IMR-90 (cell line): ENCODE measurements at places on chromosomes 11 and 22.

DNA sequence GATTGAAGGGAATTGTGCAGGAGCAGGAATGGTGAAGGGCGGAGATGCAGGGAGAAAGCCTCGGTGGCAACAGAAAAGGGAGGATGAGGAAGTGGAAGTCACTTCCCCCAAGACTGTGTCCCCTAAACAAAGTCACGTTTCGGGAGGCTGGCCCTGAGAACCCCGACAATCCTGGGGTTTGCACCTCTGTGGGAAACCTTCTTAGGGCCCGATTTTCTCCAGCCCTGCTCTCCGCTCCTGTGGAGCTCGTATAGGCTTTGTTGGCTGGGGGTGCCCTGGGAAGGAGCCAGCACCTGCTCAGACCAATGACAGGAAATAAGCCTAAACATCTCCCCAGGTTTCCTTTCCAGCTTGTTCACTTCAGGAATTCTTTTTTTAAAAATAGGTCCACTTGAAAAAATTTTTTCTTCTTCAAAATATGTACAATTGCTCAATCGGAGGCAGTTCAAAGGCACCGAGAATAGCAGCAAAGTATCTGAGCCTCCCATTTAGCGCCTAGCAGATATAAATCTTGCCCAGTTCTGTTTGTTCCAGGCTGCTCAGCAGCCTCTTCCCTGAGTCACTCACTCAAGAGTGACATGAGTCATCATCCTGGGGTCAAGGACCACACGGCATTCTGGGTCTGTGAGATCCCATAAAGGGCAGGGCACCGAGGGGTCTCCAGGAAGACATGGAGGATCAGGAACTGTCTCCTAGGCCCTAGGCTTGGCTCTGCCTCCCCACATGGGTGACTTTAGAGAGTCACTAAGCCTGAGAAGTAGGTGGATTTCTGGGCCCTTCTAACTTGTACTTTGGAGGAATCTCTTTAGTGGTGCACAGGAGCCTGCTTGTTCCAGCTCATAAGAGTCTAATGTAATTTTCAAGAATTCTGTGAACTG, 34.0 kb downstream of the IRAG1 start:
- peak; percentile 95 for DNase-seq

GRCh38 chr11:13291800-13292199, 14.2 kb downstream of the BMAL1 start:
- no peak for DNase-seq

GRCh38 chr11:20594274-20595061, 4.9 kb upstream of the SLC6A5 start:
- no peak for DNase-seq

GRCh38 chr11:16261836-16262644, 94.3 kb downstream of the SOX6 start:
- DNase-seq: no peak

DNA sequence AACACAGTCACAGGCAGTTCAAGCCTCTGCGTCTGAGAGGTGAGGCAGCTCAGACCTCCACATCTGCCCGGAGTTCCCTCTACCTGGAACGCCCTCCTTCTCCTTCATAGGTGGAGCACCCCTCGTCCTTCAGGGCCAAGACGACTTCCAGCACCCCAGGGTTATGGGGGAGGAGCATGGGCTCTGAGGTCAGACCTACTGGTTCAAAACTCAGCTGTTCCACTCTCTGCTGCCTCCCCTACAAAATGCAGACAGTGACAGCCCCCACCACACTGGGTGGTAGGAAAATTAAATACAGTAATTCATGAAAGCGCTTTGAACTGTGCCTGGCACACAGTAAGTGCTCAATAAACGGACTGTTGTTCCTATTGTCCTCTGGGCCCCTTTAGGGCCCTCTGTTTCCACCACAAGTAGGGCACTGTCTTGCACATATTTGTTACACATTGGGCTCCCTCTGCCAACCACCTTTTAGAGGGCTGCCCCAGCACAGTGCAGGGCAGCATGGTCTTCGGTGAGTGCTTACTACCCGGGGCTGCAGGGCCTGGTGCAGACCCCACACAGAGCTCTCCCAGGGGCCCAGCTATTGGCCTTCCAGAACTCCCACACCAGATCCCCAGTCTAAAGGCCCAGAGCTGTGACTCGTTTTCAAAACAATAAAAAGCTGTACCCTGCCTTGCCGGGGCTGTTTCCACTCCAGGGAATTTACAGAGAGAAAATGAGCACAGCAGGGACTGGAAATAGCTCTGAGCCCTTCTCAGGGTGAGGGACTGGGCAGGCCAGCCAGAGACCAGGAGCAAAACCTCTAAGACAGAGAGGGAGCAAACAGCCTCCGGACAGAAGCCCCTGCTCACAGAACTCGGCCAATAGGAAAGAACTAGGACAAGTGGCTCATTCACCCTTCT, 2.5 kb downstream of the TMEM184B start:
- DNase-seq: peak; percentile 14

DNA sequence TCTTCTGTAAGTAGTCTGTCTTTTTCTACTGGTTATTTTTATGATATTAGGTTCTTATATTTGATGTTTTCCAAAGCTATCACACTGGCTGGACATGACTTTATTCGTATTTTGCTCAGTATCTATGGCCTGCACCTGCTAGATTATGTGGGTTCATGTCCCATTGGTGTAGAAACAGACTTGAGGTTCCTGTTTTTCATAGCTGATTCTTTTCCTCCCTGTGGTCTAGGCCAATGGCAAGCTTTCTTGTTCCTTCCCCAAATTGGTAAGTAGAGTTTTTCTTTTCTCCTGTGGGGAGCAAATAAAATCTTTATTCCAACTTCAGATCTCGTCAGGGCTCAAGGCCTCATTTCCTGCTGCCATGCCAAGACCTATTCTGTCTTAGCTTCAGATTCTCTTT, 30.2 kb upstream of the SWAP70 start:
- DNase-seq: no peak

DNA sequence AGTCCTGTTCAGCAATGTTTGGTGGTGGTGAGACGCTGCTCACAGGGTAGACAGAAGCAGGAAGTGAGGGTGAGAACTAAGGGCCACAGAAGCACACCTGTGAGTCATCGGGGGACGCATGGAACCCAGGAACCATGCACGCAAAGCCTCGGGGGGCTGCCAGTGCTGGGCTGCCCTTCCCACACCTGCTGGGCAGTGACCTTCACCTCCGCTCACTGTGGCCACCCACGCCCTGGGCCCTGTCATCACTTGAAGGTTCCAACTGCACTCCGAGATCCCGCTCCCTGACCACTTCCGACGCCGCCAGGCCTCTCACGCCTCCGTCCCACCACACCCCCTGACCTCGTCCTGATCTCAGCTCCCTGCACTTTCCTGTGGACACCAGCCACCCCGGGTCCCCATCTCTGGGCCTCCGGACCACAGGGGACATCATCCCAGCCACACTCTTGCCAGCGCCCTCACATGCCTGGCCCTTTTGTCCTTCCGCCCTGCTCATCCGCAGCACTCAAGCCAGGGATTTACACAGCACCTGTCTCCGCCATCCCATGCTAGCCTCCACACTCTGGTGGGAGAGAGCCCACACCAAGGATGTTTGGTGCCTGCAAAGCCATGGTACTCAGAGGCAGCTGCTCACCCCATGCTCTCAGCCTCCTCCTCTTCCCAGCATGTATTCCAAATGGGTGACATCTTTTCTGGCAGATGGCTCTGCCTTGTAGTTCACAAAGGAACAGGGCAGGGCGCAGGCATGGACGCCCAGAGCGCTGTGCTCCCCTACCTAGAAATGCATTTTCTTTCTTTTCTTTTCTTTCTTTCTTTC, 23.1 kb upstream of the ATXN10 start:
- DNase-seq: no peak

- DNase-seq: peak; percentile 70
Measured at GRCh38 chr22:46462726-46463371, 74.6 kb downstream of the CELSR1 start.

GRCh38 chr11:15266999-15267398, 152.3 kb downstream of the INSC start:
- DNase-seq: no peak

- DNase-seq: no peak
Measured at GRCh38 chr11:74749965-74750296, 1.3 kb downstream of the RNF169 start.

DNA sequence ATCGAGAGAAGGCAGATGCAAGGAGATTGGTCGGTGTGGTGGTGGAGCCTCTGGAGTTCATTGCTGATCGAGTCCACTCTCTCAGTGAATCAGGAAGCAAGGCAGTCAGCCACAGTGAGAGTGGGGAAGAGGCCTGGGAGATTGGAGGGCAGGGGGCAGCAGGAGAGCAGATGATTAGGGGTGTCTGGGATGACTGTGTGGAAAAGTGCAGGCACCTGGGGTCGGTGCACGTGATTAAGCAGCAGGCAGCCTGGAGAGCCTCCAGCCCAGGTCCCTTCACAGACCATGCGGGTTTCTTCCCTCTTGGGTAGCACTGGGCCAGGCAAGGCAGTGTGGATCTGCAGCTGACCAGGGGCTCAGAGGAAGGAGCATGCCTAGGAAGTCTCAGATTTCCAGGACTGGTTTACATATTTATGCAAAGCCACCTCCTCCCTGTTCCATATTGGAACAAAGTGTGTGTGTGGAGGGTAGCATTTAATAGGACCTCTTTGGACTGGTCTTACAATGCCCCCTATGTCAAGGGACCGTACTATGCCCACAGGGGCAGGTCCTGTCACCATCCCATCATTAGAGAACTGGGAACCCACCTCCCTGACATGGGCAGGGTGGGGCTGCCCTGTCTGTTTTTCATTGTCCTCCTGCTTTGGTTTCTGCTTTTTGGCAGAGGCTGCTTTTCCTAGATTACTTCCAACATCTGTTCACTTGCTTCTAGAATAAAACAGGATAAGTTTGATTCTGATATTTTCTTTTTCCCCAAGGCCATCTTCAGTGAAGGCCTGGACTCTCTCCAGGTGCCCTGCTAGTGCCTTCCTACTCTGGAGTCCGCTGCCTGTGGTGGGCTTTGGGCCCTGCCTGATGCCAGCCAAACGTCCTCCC, 14.0 kb upstream of the GDPD5 start:
- DNase-seq: no peak

GRCh38 chr11:61482513-61482912, 26.0 kb upstream of the LRRC10B start:
- no peak for DNase-seq

- DNase-seq: peak; percentile 81
Measured at GRCh38 chr11:86818462-86819192, 18.3 kb downstream of the PRSS23 start.

DNA sequence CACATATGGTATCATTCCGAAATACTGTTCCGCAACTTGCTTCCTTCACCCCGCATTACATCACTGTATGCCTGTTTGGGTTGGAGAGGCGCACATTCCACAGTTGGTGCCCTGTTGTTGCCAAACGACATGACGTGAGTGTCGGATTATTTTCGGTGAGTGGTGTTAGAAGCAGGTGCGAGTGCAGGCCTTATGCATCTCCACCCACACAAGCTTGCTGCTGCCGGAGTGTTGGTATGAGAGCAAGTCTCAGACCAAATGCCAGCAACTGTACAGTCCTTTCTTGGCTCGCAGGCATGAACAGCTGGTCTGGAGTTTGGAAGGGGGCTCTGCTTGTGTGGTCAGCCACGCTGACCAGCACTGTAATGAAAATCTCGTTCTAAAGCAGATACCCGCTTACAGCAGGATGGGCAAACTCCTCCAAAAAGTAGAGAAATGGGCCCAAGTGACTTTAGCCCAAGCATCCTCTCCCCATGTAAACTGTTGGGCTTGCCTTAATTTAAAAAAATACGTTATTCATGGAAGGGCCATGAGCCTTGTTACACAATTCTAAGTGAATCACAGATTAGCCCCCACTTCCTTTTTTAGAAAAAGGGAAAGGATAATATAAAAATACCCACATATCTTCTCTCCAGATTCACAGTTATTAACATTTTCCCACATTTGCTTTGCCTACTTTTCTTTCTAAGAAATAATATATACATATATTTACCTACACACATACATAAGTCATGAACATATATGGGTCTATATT, 48.7 kb upstream of the OR9Q1 start:
- no peak for DNase-seq

DNA sequence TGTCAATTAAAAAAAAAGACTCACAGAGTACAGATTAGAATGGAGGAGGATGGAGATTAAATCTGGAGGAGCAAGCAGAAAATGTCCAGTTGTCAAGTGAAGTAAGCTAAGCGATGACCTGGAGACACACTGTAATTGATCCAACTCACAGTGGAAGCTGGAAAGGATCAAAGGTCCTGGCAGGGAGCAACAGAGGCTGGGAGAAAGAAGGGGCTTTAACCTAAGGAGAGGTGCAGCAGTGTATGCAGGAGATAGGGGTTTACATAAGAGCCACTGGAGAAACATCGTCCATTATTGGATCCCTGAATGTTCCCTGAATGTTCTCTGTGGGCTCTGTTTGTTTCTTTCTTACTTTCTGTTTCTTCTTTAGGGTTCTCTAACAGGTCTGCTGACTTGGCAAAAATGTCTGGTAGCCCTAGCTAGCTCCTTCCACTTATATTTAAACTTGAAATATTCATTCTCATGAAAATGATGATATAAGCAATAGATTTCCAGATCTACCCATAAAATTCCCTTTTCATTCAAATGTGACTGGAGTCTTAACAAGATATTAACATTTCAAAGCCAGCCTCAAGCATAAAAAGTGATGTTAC, 30.1 kb upstream of the CAT start:
- no peak for DNase-seq

- no peak for DNase-seq
Measured at GRCh38 chr11:85855341-85855656, at the start of gene CCDC83. CCDC83 (plus strand) TSS chr11:85855383; CDS start chr11:85865124, 9,741 bp downstream.

GRCh38 chr22:35257002-35257320, 332 bp upstream of the HMGXB4 start:
- DNase-seq: no peak

DNA sequence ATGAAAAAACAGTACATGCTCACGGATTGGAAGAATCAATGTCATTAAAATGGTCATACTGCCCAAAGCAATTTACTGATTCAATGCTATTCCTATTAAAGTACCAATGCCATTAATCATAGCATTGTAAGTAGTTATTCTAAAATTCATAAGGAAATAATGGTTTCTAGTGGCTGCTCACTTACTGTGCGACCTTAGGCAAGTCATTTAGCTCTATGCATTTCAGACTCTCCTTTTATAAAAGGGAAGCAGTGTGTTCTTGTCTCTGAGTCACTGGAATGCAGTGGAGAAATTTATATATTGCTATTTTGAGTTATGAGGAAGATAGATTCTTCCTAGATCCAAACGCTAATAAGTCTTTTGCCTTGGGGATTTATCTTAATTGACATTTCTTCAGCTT, 174.8 kb downstream of the KCNA4 start:
- no peak for DNase-seq

- DNase-seq: no peak
Measured at GRCh38 chr11:105023003-105023402, at the start of gene CASP5. CASP5 (minus strand) TSS chr11:105023168; CDS start chr11:105023136, 32 bp downstream.

- no peak for DNase-seq
Measured at GRCh38 chr11:16859651-16860050, 121.2 kb downstream of the C11orf58 start.

DNA sequence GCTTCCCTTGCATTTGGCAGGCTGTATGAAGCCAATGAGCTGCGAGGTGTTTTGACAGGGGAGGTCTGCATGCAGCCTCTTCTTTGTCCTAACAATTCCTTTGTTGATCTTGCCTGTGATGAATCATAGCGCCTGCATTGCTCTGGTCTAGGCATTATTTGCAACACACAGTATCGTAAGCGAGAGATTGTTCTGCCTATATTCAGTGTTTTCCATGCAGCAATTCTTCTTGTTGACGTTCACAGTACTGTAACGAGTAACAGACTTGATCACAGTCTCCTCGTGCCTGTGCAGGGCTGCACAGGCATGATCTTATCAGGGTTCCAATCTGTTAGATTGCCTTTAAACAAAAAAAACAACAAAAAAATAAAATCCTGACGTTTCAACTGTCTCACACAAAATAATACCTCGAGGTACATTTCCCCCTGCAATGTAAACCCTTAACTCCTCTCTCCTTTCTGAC, 13.9 kb upstream of the ADSL start:
- DNase-seq: peak; percentile 81
